ENCODE measurements at places on chromosomes 11 and 22.

GRCh38 chr11:3129181-3129590, 35.9 kb downstream of the OSBPL5 start:
- DNase-seq, result no peak

- DNase-seq, result peak; percentile 5
Observed at GRCh38 chr11:9315078-9315688, 790 bp upstream of the TMEM41B start.

DNA sequence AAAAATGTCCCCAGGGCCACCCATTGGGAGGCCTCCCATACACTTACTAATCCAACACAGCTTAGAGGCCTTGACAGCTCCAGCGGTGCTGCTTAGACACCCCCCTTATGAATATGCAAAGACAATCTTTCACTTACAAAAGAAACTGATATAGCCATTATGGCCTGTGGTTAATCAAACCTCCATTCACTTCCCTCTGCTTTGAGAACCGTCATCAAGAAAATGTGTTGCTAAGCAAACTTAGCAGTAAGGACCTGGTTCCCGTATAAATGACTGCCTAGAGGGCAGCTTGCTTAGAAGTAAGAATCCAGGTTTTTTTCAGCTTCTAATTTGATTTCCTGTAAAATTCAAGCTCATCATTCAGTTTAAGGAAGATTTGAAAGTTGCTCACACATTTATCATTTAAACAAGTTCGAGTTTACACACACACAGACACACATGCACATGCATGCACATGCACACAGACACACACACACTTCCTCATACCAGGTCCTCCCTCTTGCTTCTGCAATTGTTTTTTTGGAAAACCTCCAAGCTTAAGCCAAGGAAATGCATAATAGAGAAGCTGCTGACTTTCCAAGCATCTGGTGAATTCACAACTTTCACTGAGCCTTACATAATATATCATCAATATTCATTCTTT, 137.7 kb upstream of the BLID start:
- DNase-seq, result no peak

DNA sequence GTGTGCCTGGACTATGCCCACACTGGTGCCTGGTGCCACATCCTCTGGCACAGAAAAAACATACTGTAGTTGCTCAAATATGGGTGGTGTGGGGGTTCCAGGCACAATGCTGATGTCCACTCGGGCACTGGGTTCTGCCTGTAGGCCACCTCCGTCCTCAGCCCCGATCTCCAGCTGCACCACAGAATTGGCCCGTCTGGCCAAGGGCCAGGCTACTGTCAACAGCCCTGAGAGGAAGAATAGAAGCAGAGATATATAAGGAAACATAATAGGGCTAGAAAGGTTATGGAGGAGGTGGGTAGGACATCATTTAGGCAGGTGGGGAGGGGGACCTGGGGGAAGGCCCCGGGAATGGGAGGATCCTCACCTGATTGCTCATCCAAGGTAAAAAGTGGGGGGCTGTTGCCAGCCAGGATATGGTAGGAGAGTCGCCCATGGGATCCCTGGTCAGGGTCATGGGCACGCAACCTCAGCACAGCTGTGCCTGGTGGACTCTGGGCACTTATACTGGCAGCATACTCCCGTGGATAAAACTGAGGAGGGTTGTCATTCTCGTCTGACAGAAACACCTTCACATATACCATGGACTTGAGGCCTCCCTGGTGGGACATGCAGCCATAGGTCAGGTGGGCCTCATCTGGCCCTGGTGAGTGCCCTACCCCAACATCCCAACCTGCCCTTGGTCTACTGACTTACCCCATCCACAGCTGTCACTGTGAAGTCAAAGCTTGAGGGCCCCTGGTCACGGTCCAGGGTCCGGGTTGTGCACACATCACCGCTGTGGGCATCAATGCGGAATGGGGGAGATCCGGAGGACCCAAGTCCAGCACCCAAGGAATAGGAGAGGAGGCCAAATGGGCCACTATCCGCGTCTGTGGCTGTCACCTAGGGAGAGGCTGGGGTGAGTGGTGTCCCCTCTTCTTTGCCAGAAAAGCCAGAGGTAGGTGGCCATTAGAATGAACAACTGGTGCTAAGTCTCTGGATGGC, 14.5 kb upstream of the TPP1 start:
- no peak for DNase-seq

- no peak for DNase-seq
Observed at GRCh38 chr11:65436412-65437032, 13.9 kb downstream of the NEAT1 start.

DNA sequence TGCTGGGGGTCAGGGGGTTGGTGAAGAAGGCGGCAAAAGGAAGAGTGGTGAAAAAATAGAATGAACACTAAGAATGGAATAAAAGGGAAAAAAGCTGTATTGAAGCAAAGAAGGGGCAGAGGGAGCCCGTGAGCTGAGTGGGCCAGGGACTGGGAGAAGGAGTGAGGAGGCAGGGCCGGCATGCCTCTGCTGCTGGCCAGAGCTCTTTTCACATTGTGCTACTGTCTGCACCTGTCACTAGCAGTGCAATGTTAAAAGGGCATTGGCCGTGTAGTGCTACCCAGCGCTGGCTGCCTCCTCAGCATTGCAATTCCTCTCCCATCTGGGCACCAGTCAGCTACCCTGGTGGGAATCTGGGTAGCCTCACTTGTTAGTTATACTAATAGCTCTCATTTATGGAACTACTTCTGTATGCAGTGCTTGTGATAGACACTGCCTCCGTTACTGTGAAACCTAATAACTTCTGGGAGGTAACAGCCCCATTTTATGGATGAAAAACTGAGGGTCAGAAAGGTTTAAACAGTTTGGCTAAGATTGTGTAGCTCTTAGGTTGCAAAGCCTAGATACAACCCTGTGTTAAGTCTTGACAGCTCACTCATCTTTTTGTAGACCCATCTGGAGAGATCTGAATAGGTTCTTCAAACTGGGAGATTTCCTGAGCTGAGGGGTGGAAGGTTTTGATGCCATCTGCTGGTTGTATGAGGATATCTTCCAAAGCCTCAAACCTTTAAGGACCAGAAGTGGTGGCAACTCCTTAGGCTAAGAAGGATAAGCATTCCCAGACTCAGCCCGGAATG, 8.5 kb downstream of the YPEL4 start:
- DNase-seq, result no peak

DNA sequence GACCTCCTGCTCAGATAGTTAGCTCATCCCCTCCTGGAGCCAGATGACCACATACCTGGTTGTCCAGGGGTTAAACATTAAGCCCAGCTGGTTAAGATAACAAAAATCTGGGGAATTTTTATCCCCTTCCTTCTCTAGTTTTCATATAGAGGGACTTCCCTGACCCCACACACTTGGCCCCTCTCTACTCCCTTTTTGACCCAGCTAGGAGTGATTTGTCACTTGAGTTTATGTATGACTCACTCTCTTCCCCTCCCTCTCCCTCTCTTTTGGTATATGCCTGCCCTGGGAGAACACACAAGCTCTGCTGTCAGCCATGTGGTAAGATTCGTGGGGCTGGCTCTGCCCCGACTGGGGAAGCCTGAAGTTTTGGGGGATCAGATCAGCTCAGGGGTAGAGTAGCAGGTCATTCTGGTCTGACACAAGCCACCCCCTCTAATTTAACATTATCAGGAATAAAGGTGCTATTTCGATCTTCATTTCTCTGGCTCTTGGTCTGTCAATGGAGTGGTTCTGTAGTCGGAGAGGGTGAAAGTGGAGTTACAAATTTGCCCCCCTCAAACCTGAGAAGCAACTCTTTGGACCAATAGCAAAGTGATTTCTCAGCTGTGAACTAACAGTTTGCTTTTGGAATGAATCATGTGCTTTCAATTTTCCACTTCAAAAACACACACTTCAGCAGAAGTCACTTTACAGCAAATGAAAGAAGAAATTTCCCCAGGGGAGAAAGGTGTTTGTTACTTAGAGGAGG, 415.3 kb upstream of the CADM1 start:
- DNase-seq, result peak; percentile 7

DNA sequence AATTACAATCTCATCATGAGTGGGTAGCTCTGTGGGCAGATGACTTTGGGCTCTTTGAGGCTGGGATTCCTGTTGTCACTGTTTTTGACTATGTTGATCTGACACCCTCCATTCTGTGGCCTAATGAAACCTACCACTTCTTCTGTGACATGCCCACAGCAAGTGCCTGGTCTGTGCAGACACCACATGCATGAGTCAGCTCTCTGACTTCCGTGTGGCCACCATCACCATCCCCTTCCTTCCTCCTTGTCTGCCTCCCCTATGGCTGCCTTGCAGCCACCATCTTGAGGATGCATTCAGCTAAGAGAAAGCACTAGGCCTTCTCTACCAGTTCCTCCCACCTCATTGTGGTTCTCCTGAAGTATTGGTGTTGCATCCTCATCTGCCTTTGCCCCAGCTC, 15.3 kb upstream of the OR10V1 start:
- DNase-seq, result peak; percentile 3

GRCh38 chr11:122337241-122337640, 221.2 kb upstream of the BLID start:
- no peak for DNase-seq

GRCh38 chr11:74018331-74019005, 9.6 kb upstream of the UCP3 start:
- DNase-seq, result no peak

GRCh38 chr11:74777877-74778276, 29.2 kb downstream of the RNF169 start:
- no peak for DNase-seq

DNA sequence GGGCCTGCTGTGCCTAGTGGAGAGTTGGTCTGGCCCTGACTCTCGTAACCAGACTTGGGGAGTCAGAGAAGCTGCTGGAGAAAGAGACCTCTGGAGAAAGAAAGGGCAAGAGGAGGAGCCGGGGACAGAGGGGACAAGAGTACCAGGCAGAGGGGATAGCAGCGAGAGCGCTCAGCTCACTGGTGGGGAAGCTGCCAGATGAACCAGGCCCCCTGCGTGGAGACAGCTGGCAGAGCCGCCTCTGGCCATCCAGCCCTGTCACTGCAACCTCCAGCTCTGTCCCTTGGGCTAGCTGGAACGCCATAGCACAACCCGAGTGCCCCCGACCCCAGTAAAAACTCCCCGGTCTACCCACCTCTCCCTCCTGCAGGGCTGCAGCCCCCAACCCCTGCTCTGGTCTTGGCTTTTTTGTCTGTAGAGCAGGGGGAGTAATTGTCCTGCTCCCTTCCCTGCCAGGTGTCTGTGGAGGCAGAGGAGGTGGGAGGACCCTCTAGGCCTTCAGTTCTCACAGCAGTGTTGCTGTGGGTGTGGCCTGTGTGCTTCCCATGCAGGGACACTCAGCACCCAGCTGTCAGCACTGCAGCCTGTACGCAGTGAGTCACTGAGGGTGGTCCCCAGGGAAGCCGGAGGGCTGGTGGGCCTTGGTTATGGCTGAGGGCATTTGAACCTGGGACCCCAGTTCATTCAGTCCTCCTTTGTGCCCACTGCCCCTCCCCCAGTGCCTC, 4.8 kb upstream of the SUN2 start:
- DNase-seq, result no peak
